Activated T-cell treated with anti-CD3 and anti-CD28 coated beads, Interleukin-2, amount 50 U/mL, for 24 hours (primary cell): ENCODE measurements at places on chromosomes 5 and 9.
A peak's percentile ranks its signal among the peaks of the same experiment; 100 is the strongest.

- DNase-seq: no peak
Observed at GRCh38 chr5:135131801-135132680, 98.0 kb upstream of the PITX1 start.

DNA sequence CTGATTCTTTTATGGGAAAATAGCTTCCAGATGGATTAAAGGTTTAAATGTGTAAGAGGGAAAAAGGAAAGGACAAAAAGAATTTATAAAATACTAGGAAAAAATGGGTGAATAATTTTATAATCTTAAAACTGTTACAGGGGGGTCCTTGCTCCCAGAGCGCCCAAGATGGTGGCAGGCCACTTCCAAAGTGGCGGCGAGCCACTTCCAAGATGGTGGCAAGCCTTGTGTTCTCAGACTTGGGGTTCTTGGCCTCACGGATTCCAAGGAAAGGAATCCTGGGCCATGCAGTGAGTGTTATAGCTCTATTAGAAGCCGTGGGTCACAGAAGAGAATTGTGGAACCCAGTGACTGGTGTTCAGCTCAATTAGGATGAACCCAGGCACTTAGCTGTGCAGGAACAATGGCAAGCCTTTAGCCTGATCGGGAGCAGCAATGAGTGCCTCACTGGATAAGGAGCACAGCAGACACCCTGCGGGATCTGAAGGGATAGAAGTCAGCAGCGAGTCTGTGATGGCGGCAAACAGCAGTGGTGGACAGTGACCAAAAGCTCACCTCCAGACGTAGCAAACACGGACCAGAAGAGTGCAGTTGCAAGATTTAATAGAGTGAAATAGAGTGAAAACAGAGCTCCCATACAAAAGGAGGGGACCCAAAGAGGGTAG is 83.2 kb upstream of the SNCAIP start:
- no peak for DNase-seq

DNA sequence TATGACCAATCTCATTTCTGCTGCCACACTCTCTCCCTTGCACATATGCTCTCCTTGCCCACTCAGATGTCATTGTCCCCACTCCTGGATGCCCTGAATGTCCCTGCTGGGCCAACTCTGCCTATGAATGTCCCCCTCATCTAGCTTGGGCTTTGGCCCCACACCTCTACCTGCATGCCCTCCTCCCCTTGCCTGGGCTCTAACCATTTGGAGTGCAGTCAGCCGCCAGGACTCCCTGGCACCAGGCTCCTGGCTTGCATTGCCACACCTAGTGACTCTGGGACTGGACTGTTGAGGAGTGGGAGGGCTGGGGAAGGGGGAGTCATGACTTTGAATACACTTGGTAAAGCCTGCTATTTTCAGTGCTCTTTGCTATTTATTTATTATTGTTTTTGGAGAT is 41.6 kb upstream of the POMT1 start:
- no peak for DNase-seq

DNA sequence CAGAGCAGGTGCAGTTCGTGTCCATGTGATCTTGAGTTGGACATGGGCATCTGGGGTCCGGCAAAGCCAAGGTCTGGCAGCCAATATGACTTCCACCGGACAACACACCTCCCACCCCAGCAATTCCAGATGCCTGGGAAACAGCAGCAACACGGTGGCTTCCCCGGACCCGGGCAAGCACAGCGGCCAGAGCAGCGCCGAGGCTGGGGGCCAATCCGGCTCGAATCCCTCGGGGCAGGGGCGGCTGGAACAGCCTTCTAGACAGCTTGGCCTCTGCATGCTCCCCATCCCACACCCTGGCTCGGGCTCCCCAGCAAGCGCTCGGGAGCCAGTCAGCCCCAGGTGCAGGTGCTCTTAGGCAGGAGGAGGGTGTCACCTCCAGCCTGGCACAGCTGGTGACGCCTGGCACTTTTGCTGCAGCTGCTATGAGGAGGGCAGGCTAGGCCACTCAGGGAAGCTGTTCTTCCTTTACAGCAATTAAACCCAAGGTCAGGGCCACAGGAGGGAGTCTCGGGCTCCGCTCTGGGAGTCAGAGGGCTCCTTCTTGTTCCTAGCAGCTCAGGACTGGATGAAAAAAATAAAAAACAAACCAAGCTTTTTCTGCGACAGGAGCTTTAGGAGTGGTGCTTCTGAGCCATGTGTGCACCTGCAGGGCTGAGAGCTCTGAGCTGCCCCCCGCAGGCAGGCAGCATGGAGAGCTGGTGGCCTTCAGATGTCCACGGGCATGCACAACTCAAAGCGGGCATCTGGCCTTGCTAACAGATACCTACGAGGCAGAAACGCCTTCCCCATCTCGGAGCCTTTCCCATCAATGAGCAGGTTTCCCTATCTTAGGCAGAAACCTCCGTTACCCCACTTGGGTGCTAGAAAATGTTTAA is 28.2 kb downstream of the DBH start:
- DNase-seq: no peak

DNA sequence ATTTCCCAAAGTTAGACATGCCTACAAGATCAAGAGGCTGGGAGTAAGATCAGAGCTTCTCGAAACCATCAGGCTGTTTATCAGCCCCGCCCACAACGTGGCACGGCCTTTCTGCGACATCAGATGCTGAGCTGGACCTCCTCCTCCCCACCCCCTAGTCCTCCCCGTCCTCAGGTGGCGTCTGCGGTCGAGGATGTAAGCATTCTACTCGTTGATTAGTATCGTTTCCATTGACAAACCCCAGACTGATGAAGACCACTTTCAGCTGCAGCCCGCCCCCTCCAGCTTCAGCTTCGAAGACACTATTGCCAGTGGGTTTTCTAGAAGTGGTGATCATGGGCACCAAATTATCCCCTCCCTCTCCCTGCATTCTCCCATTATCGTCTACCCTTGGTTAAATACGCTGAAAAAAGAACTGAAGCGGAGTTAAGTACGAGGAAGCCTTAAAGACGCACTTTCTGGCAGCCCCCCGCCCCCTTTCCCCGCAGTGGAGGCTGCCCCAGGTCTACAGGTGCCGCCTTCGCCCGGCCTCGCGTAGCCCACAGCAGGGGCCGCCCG is 1.1 kb downstream of the PPIC start:
- DNase-seq: peak; percentile 28

- no peak for DNase-seq
Observed at GRCh38 chr9:87944682-87945081, 26.9 kb downstream of the SPATA31C1 start.

DNA sequence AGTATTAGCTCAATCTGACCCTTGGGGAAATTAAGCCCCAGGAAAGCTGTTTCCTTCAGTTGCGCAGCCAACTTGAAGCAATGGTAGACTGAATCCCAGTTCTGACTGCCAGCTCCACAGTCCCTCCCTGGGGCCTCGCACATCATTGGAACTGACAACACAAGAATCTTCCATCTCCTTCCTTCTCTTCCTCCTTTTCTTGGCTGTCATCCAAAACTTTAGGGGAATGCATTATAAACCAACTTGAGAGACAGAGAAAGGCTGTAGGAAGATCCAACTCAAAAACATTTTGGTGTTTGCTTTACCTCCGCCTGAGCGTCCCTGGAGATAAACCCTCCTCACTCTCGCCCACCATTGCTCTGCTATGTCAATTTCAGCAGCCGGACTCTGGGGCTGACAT is 16.6 kb downstream of the KCNIP1 start:
- no peak for DNase-seq

DNA sequence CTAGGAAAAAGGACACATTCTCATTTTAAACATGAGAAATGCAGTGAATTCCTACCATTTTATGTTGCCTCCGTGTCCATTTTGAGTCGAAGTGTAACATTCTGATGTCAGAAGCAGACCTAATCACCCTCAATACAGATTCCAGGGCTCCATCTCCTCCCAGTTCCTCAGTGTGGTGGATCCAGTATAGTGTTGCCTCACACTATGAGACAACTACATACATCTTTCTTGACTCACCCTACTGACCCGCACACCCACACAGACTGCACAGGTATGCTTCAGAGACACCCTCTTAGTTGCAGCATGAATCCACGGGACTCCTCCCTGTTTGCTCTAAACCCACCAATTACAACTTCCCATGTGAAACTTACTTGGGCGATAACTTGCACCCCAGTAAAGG is 564.9 kb downstream of the SEMA5A start:
- DNase-seq: no peak

DNA sequence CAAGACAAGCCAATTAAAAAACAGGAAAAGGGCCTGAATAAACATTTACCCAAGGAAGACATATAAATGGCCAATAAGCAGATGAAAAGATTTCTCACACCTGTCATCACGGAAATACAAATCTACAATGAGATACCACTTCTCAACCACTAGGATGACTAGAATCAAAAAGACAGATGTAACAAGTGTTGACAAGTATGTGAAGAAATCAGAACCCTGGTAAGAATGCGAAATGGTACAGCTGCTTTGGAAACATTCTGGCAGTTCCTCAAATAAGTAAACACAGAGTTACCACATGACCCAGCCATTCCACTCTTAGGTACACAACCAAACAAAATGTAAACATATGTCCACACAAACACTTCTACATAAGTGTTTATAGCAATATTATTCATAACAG is 32.5 kb downstream of the LEAP2 start:
- no peak for DNase-seq

GRCh38 chr9:11107196-11107595 is 494.4 kb upstream of the PTPRD start:
- DNase-seq: no peak

DNA sequence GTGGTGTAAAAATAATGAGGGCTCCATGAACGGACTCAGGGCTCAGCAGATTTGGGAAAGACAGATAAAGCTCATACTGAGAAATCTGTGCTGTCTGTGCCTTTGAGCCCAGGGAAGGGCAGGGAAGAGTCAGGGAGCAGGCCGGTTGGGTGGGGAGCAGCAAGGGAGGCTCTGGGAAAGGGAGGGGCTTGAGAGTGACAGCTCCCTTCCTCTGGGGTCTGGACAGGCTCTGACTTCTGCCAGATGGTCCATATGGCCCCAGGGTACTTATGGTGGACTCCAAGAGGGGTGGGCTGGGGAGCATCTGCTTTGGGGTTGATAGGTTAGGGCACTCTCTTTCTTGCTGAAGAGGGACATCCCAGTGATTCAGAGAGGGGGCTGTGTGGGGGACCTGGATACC is 2.1 kb downstream of the NPR2 start:
- DNase-seq: no peak

- no peak for DNase-seq
Observed at GRCh38 chr9:73890685-73891277, 606.4 kb upstream of the RORB start.

DNA sequence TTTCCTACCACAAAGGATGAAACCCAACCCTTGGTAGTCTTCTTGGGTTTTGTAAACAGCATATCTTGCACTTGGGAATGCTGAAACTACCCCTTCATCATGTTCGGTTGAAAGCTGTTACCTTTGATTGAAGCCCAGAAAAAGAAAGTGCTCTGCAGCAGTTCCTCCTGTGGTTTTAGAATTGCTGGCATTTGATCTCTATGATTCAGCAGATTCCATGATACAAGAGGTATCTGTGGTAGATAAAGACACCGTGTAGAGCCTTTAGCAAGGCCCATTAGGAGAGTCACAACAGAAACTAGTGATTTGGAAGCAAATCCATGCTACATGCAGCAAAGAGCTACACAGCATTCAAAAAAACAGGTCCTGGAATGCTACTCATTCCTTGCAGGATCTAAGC is 557.0 kb downstream of the TLE1 start:
- no peak for DNase-seq

- DNase-seq: no peak
Observed at GRCh38 chr5:42022383-42022972, 97.4 kb downstream of the FBXO4 start.

DNA sequence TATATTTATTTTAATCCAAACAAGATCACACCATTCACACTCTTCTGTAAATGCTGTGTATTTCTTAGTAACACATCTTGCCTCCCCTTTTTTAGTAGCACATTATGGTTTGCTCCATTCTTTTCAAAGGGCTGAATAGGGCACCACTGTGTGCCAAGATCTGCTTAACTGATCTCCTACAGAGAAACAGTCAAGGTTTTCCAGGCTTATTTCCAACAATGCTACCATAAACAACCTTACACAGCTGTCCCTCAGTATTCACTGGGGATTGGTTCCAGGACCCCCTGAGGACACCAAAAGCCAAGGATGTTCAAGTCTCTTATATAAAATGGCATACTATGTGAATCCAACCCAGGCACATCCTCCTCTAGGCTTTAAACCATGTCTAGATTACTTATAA is 16.5 kb downstream of the GOLM1 start:
- no peak for DNase-seq

DNA sequence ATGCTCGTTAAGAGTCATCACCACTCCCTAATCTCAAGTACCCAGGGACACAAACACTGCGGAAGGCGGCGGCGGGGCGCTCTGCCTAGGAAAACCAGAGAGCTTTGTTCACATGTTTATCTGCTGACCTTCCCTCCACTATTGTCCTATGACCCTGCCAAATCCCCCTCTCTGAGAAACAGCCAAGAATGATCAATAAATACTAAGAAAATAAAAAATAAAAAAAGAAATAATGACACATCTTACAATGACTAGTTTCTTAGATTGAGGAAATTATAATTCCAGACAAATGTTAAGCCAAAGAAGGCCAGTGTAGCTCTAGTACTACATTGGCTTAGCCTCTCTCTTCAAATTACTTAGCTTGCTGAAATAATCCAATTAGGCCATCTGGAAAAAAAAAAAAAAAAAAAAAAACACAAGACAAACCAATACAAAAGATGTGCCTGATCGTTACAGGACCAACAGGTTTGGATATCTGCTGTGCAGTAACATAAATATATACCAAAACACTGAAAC is 58.0 kb downstream of the ANXA2R start:
- no peak for DNase-seq

DNA sequence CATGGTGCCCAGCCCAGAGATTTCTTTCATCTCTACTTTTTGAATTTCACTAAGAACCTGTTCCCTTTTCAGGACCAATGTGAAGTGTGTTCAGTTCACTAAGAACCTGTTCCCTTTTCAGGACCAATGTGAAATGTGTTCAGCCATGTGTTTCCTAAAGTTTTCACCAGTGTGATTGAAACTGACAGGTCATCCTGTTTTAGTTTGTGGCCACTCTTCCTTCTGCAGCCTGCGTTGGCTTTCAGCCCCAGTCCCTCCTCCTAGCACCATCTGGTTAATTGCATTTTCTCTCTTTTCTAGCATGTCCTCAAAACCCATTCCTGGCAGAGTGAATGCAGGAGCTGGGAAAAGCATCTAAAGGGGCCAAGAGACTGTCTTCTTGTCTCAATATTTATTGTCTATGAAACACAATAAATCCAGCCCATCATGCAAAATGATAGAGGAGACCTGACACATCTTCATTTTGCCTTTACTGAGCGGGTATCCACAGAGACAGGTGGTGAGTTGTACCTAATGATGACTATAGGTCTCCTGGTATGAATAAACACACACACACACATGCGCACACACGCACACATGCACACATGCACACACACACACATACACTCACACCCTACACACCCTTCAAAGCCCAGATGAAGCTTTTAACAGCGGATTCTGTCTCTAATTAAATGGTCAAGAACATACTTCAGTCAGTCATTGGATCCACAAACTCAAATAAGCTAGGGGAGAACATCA is 6.1 kb upstream of the PANK3 start:
- no peak for DNase-seq

- peak; percentile 45 for DNase-seq
Observed at GRCh38 chr5:131171276-131171810, 599 bp downstream of the LYRM7 start.

- DNase-seq: no peak
Observed at GRCh38 chr5:50814556-50814955, 148.1 kb downstream of the PARP8 start.

GRCh38 chr5:103472265-103472664 is 90.3 kb downstream of the NUDT12 start:
- DNase-seq: no peak
